Left kidney (tissue), 8 donors: ENCODE measurements at places on chromosomes 7 and 10. TPM values are rescaled to one million over a fixed set of nuclear protein-coding genes. Genes with fewer than 3 reads are reported as not detected.

DNA sequence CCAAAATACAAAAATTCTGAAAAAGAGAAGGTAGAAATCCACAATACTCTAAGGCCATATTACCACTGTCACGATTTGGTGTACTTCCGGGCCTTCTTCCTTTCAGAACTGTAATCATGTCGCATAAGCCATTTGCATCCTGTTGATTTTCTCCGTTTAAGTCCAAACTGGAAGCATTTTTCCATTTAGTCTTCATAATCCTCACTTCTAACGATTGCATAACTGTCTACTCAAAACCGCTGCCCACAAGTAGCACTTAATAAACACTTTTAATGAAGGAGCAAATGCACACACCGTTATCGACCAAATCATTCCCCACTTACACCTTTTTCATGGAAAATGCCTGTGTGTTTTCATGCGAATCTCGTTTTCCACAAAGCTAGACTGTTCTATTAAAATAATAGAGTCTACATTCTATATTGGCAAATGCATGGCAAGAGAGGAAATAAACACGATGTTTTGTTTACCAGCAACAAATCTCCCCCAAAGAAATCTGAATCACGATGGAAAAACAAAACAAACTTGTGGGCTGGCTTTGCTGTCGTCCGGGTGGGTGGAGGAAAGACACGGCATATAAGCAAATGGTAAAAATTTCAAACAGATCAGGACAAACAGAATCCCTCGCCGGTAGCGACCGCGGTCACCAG, 1.0 kb downstream of the ATE1 start:
- DNase-seq, result peak; percentile 25

- no peak for DNase-seq
Measured at GRCh38 chr7:95296456-95296855, 27.9 kb downstream of the PON1 start.

DNA sequence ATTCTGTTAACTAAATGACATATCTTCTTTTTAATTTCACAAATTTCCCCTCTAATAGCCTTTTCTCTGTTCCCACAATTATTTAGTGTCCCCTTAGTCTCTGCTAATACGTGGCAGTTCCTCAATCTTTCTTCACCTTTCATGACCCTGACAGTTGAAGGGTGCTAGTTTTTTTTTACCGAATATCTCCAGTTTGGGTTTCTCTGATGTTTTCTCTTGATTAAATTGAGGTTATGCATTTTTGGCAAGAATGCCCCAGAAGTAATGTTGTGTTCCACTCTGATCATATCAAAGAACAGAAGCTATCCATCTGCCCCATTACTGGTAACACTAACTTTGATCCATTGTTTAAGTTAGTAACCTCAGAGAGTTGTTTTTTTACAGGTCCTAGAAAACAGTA, 133.6 kb upstream of the ASAH2 start:
- no peak for DNase-seq

DNA sequence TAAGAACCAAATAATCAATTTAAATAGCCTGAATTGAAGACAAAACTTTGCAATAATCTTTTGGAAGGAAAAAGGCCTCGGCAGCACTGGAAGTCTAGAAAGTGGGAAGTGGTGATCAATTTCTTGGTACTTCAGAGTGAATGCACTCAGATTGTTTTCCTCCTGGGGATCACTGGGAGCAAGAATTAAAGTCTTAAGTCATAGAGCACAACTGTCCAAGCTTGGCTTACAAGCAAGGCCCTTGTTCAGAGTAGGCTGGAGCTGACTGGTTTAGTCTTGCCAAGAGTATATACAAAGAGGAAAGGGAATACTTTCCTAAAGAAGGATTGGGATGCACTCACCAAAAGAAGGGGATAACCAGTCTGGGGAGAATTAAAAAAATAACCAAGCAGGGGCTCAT, 637.1 kb downstream of the CCSER2 start:
- no peak for DNase-seq

DNA sequence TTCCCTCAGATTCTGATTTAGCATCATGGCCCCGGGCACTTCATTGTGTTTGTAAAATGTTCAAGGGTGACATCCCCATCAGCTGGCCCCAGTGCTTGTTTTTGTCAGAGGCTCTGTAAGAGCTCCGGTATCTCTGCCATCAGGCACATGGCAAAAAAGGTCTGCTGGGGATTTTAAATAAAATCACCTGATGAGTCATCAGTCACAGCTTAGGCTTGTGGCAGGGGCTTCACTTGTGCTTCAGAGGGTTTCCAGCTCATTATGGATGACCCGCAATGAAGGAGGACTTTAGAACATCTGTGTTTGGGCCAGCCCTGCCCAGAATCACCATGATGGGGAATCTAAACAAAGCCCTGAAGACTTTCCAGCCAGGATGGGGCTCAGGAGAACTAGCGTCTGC, 259.9 kb downstream of the ZEB1 start:
- DNase-seq, result no peak

- no peak for DNase-seq
Measured at GRCh38 chr7:139452958-139453672, 30.4 kb downstream of the KLRG2 start.

GRCh38 chr10:90062786-90063185, 361.4 kb downstream of the KIF20B start:
- DNase-seq, result no peak

- DNase-seq, result no peak
Measured at GRCh38 chr7:129494041-129494440, 8.3 kb upstream of the SMKR1 start.

DNA sequence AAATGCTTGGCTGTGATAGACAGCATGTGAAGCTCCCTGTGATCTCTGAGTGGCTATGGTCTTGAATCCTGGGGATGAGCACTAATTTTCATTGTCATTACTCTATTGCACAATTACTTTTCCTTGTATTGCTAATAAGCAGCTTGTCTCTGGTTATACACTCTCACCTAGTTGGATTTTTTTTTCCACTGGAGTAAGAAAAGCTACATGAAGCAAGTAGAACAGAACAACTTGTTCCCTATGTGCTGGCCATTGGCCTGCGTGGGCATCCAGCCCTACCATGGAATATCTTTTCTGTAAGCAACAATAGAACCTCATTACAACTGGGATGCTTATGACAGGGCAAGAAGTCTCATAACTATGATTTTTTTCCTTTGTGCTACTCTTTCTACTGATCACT, 807.4 kb downstream of the TNS3 start:
- DNase-seq, result no peak

DNA sequence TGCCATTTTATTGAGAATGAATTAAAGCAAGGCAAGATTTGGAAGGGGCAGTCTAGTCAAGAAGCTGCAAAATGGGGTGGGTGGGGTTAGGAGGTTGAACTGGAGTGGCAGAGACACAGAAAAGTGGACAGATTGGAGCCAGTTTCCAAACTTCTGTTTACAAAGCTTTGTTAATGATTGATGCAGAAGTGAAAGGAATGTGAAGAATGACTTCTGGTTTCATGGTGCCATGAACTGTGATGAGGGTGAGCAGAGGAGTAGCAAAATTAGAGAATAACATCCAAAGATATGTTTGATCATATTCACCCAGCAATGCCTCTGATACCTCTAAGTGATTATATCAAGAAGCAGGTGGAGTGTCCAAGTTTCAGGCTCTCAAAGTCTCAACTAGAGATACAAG, 1118.0 kb upstream of the C7orf33 start:
- no peak for DNase-seq

DNA sequence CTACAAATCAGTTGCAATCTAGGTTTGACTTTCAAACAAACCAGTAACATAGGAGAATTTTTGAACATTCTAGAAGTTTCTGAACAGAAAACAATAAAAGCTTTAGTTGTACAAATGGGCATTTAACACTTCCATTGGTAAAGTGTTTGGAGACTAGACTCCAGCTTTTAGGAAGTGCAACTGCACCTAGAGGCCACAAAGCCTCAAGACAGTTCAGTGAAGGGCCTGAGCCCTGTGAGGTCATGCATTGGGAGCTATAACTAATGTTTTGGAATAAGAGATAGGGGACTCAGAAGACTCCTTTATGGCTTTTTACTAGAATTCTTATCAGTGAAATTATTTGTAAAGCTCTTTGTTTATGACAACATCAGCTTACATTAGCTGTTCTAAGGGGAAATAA, 3.0 kb upstream of the EPHB6 start:
- no peak for DNase-seq

DNA sequence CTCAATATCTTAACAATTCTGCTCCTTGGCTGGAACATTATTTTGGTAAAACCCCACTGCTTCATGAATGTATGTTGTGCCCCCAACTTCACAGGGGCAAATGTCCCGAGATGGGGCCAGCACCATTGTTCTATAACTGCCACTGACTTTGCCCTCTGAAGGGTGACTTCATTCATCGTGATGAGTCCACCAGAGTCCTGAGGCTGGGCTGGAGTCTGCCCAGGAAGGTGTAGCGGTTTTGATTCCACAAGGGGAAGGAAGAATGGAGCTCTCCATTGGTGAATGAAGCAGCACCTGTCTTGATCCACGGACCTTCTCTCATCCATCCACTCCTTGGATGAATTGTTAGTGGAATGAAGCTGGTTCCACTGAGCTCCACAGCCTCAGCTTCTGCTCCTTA, 18.4 kb downstream of the AKR1B1 start:
- DNase-seq, result no peak

DNA sequence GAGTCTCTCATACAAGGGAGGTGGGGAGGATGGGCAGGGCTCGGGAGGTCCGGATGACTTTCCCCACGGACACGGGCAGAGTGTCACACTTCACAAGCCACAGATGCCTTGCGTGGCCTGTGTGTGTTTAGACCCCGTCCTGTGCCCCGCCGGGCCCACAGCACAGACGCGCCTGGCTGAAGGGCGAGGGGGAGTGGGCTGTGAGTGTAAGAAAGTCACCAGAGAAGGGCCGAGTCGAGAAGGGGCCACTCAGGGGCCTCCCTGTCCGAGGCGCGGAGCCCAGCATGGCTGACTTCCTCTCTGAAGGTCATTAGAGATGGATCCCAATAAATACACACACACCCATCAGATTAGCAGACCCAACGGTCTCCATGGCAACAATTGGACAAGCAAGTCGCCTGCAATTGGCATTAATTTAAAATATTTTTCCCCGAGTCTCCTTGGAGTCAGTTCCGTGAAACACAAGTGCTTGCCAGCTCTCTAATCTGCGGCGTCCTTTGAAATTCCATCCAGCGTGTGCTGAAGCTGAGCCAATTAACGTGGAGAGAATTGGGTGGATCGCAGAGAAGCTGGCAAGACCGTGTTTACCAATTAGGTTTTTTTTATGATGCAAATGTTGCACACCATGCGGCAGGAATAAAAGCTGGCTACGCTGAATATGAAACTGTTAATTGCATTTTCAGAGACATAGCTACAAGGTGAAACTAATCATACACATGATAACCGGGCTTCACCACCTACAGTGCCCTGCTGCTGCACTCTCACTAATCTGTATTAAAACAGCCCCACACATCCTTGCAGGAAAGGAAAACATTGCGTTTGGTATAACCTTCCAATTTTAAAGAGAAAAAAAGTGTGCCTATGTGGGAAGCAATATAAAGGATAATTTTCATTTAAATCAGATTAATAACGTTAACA, 571.2 kb downstream of the PTPRN2 start:
- DNase-seq, result no peak

DNA sequence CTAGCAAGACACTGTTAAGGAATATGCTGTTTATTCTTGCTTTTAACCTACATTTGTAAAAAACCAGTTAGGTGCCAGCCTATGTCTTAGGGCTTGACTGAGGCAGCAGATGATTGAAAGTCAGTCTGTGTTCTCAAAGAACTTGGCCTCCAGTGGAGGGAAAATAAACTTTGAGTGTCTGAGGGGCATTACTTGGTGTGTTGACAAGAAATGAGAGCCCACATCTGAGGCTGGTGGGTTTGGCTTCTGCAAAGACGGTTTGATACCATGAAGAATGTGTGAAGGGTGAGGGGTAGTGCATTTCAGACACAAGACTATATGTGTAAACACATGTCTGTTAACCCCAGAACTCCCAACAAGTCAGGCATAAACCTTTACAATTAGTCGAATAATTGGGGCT, 28.5 kb downstream of the CCSER2 start:
- DNase-seq, result no peak

GRCh38 chr10:132844069-132844809, 58.3 kb upstream of the NKX6-2 start:
- no peak for DNase-seq

GRCh38 chr10:24440817-24441797, 232.2 kb downstream of the KIAA1217 start:
- no peak for DNase-seq

- DNase-seq, result no peak
Measured at GRCh38 chr10:34262985-34263384, 552.1 kb downstream of the PARD3 start.

GRCh38 chr7:71221049-71221448, 89.1 kb downstream of the GALNT17 start:
- no peak for DNase-seq

DNA sequence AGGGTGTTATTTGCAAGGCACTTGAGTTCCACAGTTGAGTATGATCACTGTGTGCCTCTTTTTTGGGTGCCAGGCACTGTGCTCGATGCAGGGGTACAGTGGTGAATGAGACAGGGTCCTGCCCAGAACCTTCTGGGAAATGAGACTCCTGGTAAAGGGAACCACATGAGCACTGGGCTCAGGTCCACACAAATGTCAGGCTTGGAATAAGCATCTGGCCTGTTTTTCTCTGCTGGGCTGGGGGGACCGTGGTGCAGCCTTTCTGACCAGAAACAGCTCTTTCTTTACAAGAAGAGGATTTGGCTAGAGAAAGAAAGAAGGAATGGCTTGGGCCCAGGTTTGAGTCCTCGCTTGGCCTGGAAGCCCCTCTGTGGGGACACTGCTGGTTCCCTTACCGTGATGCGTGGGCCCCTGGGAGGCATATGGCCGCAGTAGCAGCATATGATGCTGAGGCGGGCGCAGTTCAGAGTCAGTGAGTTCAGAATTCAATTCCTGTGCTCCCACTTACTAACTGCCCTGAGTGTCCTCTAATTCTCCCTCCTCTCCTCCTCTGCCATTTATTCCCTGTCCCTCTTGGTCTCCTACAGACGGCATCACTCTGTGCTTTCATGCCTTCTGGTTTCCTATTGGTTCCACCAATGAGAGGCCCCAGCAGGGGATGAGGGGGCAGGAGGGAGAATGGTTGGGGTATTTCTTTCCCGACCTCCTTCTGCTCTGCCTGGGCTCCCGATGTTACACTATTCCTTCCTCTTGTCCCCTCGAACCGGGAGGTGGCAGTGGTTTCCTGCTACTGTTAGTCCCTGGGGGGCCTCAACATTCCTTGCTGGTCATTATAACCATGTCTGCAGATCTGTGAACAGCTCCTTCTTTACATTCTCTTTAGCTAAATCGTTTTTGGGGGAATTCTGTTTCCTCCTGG, 9.6 kb upstream of the KCP start:
- no peak for DNase-seq

LRRC4 gene
- polyA plus RNA-seq, result 5.8 TPM

CFTR gene
- 11.3 TPM for polyA plus RNA-seq

COL1A2 gene
- polyA plus RNA-seq, result 746 TPM

EN2 gene
- 0.03 TPM for polyA plus RNA-seq

ZC3HAV1L gene
- 29.3 TPM for polyA plus RNA-seq

ZNF479 gene
- not detected for polyA plus RNA-seq

CFAP46 gene
- 7.4 TPM for polyA plus RNA-seq

MAP3K8 gene
- polyA plus RNA-seq, result 10.8 TPM

LRIT1 gene
- not detected for polyA plus RNA-seq

CDNF gene
- polyA plus RNA-seq, result 3.6 TPM

PRKCQ gene
- polyA plus RNA-seq, result 16.5 TPM

ABLIM1 gene
- polyA plus RNA-seq, result 132 TPM

ITIH2 gene
- polyA plus RNA-seq, result 0.43 TPM

FAM24A gene
- not detected for polyA plus RNA-seq

CFAP69 gene
- polyA plus RNA-seq, result 22.5 TPM

MYL10 gene
- polyA plus RNA-seq, result 0.37 TPM

STEAP4 gene
- 0.23 TPM for polyA plus RNA-seq

CCL24 gene
- not detected for polyA plus RNA-seq

MYO1G gene
- polyA plus RNA-seq, result 0.53 TPM

CPA2 gene
- 0.60 TPM for polyA plus RNA-seq
